ENCODE measurements at places on chromosomes 13 and 19.

GRCh38 chr19:3945838-3946237, 13.0 kb downstream of the NMRK2 start:
- DNase-seq, result no peak

GRCh38 chr13:97492257-97492656, 58.3 kb downstream of the RAP2A start:
- DNase-seq, result no peak

GRCh38 chr13:75836441-75836840, 200.3 kb downstream of the LMO7 start:
- DNase-seq, result no peak

DNA sequence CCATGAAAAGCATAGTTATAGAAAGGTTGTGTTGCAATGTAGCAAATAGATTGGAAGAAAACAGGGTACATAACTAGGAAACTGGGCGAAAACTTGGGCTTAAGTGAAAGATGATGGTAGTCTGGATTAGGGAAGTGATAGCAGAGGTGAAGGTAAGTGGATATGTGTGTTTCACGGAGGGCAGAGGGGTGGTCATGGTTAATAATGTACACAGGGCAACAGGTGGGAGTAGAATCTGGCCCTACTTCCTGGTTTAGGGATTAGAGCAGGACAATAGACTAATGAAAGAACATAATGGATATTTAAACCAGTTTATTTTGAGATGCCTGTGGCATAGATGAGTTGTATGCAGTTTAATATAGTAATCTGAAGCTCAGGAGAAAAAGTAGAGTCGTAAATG, 257.3 kb upstream of the SPRY2 start:
- DNase-seq, result no peak

DNA sequence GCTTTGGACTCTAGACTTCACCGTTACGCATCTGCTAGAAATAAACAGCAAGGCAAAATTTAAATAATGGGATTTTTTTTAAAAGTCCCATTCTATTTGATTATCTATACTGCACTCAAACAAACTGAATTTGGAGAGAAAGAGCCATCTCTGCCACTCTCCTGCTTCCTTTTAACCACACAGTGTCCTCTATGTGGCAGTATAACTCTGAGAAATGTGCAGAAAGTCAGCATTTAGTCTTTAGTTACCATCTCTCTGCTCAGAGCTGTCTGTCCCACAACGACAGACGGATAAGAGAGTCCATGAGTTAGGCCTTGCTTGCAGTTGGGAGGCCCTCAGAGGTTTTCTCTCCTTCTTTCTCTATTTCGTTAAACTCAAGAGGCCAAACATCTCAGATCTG, 21.2 kb downstream of the CCNA1 start:
- no peak for DNase-seq

DNA sequence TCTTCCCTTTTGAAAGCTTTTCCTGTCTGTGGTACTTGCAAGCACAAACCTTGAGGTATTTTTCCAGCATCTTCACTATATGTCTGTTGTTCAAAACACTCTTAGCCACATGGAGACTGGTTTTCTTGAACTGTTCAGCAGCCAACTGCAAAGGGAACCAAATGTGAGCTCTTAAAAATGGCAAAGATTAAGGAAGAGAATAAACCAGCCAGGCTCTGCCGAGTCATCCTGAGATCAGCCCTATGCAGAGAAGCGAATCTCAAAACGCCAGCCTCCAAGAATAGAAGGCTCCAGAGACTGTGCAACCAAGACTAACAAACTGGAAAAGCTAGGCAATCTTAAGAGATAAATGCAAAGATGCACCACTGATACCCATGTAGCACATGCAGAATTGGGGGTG, 20.7 kb downstream of the AKAP8 start:
- no peak for DNase-seq

DNA sequence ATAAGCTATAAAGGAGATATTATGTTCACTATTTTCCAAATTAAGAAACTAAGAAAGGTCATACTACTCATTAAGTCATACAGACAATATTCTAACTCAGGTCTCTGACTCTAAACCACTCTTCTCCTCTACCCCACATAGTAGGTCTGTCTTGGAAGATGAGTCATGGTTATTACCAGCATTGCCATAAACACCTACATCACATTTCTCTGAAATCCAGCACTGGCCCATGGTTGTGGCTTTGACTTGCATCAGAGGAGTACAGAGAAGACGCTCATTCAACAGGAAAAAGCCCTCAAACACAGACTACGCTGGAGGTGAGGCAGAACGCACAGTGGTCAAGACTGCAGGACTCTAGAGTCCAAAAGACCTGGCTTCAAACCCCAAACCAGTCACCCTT, 476.8 kb downstream of the COG6 start:
- no peak for DNase-seq

DNA sequence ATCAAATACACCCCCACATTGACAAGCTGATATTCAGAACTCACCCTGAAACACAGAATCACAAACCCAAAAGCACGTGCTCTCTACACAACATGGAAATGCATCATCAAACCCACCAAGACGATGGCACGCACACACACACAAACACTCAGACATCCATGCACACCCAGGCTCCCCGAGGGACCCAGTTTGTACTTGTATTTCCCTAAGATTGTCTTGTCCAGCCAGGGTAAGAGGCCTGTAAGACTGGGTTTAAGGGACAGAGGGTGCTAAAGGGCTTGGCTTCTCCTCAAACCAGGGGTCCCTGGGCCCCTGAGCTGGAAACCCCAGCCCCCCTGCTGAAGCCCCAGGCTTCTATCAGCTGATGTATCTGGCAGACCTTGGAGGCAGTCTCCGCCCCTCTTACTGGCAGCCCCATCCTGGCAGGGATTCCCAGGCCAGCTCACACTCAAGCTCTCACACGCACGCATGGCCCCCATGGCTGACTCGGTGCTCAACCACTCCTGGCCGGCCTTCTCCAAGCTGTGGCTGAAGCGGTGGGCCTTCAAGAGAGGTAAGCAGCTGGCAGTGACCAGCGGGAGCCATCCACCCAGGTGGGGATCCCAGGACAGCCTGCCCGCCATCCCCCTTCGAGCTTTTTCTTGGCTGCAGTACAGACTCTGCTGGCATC, 6.5 kb downstream of the ARHGEF18 start:
- DNase-seq, result no peak

- DNase-seq, result no peak
These were observed 120.0 kb downstream of the CCNA1 start for GRCh38 chr13:36552334-36552733.

DNA sequence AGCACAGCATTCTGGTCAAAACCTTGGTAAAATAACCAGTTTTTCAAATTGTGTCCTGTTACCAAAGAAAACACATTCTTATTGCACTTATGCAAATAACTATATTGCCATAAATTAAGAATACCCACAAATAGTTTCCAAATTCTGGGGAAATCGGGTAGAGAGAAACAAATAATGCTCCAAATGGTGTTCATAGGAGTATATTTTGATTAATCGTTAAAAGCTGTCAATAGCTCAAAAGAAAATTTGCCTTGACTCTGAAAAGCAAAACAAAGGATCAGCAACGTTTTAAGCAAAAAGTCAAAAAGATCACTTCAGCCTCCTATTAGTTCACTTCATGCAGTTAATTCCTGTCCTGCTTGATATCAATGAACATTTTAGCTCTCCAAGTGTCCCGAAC, 22.2 kb upstream of the CEACAM21 start:
- no peak for DNase-seq

- no peak for DNase-seq
These were observed 23.2 kb downstream of the ANKRD27 start for GRCh38 chr19:32651729-32652140.

DNA sequence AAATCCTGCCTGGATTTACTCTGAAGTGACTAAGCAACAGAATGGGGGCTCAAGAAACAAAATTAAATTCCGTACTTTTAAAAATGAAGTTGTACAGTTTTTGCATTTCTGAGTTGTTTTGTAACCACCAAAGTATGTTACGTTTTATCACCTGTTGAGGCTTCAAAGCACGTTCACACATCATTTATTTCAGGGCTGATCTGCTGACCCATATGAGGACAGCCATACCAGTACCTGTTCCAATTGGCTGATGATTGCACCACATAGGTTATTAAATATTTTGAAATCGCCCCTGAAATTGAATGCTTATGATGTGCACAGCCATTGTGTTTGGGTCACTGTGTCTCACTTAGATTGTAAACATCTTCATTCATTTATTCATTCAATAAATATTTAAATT, 72.0 kb upstream of the FLT1 start:
- DNase-seq, result no peak

GRCh38 chr19:49631014-49631588, 8.8 kb downstream of the RRAS start:
- DNase-seq, result no peak

GRCh38 chr19:36488846-36489117, 579 bp downstream of the ZNF566 start:
- DNase-seq, result no peak

GRCh38 chr13:99724633-99725517, 223.6 kb downstream of the TM9SF2 start:
- DNase-seq, result no peak

GRCh38 chr13:91278888-91279287, 68.6 kb upstream of the MIR17HG start:
- no peak for DNase-seq

DNA sequence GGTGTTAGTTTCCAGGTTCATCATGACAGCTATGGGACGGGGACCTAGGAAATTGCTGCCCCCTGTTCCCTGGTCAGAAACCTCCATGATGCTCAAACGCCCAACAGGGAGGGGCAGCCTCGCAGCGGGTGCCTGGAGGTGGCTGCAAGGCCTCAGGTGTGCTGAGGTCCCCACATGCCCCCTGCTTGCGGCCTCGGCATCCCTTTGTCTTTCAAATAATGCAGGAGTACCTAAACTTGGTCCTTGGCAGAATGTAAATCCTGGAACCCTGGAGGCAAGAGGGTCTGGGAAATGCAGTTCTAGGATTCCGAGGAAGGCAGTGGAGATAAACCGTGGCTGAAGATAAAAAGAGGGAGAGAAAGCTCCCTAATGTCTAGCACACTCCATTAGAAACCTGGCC, 52.4 kb downstream of the SKA3 start:
- no peak for DNase-seq

- peak; percentile 23 for DNase-seq
These were observed 632 bp downstream of the MARK4 start for GRCh38 chr19:45251452-45252354.

GRCh38 chr13:33743438-33744368, 74.2 kb upstream of the RFC3 start:
- DNase-seq, result no peak

DNA sequence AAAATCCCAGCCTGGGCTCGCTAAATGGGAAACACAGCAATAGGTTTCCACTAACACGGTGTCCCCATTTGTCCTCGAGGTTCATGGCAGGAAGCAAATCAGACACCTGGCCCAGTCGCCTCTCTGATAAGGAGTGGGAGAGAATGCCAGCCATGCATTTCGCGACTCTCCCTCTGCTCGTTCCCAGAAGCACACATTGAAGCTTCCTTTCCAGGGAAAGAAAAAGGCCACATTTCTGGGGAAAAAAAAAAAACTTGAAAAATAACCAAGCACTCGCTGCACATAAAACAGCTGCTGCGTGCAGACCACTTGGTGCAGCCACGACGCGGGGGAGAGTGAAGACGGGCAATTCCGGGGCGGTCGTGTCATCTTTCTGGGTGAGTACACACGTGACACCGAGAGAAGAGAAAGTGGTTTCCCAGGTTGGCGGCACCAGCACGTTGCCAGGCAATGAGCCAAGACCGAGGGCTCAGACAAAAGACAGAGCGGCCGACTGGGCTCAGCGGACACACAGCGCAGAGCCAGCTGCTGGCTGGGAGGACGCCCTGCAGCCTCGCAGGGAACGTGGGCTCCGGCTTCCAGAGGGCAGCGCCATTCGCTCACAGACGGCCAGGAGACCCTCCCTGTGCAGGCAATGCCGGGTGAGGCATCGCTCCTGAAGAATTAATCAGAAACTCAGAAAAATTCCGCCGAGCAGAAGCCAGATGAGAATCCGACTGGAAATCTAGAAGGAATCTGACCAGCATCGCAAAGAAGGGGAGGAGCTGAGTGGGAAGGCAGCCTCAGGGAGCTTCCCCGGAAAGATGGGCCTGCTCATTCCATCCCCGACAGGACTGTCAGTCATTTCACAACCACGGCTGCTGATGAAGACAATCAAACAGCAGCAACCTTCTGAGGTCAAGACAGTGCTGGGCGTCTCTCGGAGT, 83.2 kb upstream of the IRS2 start:
- no peak for DNase-seq

DNA sequence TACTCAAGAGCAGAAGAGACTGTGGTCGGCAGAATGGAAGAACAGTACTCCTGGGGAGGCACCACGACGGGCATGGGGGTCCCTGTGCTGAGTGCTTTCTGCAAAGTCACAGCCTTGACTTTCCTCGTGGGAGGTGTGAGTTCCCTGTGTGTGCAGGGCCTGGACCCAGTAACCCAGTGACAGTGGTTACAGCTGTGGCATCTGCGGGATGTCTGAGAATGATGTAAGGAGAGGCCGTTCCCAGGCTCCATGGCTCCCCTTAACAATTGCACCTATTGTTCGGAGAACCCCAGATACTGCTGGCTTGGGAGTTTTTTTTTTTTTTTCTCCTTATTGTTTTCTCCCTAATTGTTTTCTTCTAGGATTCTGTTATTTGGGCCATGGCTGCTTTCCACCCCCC, 5.1 kb upstream of the NANOS2 start:
- no peak for DNase-seq

DNA sequence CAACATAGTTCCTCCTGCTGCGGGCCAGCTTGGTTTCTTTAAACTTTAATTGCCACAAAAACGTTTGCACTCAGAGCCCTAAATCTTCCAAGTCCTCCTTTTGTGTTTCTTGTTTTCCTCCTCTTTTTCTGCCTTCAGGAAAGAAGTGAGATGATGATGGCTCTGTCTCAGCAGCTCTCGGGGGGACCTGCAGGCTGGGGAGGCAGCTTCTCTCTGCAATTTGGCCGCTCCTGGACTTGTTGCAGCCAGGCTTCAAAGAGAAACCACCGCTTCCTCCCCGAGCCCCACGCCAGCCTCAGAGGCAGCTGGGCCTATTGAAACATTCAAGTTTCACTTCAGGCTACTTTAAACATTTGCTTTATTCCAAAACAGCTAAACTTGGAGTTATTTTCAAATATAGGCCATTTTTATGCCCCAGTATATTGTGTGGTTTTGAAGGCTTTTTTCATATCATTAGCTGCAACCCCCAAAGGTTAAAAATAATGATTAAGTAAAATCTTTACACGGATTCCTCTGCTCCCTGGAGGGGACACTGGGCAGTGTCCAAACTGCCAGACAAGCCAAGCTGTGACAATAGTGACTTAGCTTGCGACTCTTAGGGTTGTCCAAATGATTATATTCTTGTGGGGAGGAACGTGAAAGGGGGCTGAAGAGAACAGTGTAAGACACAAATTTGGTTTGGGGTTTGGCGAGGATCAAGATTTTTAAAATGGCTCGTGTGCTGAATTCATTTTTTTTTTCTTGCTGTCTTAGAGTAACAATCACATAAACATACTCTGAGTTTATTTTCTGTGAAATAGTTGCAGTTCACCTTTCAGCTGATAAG, 330.8 kb downstream of the DLEU7 start:
- no peak for DNase-seq
